ENCODE measurements at places on chromosomes 7 and 10.

DNA sequence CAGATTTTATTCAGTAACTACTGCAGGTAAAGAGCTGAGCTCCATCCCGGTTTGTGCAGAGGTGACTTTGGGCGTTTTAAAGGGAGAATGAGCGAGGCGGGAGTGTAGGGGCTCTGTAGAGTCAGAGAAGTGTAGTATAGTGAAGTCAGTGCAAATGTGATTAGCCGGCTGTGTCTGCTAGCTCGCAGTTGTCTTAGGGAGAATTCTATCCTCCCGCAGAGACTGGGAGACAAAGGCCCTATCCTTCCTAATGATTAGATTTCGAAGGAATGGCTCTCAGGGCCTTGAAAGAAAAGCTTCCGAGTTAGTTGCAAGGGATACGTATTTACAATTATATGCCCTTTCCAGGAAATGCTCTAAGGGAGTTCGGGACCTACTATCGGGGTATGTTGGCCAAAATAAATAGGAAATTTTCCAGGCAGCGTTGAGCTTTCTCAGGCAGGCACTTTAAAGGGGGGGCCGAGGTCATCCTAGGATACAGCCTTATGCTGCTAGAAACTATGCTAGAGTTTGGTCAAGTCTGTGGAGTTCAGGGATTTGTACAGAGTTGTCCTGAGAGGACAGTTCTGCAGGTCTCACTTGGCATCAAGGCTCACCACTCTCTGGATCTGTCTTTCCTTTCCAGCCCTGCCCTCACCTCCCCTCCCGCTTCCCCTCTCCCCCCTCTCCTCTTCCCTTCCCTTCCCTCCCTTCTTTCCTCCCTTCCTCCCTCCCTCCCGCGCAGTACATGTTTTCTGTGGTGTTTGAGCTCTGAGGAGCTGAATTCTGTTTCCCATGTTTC, 825 bp downstream of the MRPL32 start:
- DNase-seq: peak; percentile 77

GRCh38 chr10:113409175-113409574, 143.7 kb upstream of the HABP2 start:
- DNase-seq: peak; percentile 40

DNA sequence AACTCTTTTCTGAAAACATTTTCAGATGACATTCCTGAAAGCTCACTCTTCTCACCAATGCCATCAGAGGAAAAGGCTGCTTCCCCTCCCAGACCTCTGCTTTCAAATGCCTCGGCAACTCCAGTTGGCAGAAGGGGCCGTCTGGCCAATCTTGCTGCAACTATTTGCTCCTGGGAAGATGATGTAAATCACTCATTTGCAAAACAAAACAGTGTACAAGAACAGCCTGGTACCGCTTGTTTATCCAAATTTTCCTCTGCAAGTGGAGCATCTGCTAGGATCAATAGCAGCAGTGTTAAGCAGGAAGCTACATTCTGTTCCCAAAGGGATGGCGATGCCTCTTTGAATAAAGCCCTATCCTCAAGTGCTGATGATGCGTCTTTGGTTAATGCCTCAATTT, 16.5 kb downstream of the ANLN start:
- no peak for DNase-seq

- peak; percentile 81 for DNase-seq
Observed at GRCh38 chr10:126905776-126906703, 812 bp downstream of the DOCK1 start.

DNA sequence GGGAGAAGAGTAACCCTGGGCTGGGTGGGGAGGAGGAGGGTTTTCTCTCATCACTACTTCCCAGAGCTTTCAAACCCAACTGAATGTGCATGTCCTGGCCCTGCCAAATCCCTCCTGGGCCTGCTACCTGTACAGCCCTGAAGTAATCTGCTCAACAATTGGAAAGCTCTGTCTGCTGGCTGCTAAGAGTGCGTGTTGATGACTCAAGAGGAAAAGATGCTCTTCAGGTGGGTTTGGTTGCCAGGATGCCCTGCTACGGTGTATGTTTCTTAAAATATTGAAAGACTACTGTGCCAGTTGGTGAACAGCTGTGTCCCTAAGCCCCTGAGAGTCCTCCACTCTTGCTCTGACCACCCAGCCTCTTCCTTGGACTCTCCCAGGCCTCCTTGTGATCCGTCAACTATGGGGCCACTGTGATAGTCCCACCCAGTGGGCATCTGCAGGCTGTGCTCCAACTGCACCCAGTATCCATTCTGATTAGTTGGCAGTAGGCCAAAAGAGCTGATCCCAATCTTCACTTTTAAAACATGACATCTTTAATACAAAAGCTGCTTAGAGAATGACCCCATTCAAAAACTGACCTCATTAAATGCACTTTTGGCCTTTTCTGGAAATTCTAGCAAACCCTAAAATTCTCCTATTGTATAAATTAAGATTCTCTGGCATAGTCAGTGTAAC, 85.6 kb downstream of the AOAH start:
- no peak for DNase-seq

DNA sequence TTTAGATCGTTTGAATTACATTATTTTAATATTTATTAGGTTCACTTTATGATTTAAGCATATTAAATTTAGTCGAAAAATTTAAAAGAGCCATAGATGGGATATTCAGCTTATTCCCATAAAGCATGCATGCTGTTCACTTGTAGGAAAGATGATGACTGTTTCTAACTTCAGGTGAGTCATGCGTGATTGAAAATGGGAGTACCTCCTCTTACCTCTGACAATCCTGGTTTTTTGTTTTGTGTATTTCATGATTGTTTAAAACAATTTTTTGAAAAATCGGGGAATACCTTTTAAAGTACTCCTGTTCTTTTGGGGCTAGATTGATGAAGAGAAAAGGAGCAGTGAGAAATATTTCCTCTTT, 1.4 kb downstream of the TNKS2 start:
- no peak for DNase-seq

DNA sequence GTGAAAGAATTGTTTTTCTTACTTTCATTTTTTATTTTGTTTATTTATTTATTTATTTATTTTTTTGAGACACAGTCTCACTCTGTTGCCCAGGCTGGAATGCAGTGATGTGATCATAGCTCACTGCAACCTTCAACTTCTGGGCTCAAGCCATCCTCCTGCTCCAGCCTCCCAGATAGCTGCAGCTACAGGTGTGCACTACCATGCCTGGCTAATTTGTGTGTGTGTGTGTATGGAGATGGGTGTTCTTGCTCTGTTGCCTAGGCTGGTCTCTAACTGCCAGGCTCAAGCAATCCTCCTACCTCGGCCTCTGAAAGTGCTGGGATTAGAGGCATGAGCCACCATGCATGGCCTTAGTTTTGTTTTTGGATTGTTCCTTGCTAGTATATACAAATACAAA, 55.4 kb upstream of the TRIM8 start:
- DNase-seq: no peak

All from neural progenitor cell (in vitro differentiated cells).